Activated naive CD8-positive, alpha-beta T cell treated with anti-CD3 and anti-CD28 coated beads, Interleukin-2, amount 10 ng/mL, durations not matched to agents 7 days and 5 days (primary cell): ENCODE measurements at places on chromosomes 6 and 20. TPM values are rescaled to one million over a fixed set of nuclear protein-coding genes. Genes with fewer than 3 reads are reported as not detected.

The DAAM2 gene
- not detected for total RNA-seq

The MSH5 gene
- 68.2 TPM for total RNA-seq

The BANF2 gene
- total RNA-seq: not detected

The CST2 gene
- total RNA-seq: not detected

GRCh38 chr20:61584851-61585250, 332.8 kb downstream of the CDH4 start:
- H3K4me3 ChIP-seq: no peak overlapping the region
- H3K36me3 ChIP-seq: no peaks in the 10 kb centered on the region
- H3K4me1 ChIP-seq: no peaks in the 10 kb centered on the region
- DNase-seq: no peak
- H3K27me3 ChIP-seq: no peaks in the 10 kb centered on the region

GRCh38 chr6:162442687-162443086, 284.9 kb downstream of the PRKN start:
- no peak overlapping the region for H3K4me3 ChIP-seq
- no peak overlapping the region for H3K27ac ChIP-seq
- no peak for DNase-seq
- no peaks in the 10 kb centered on the region for H3K36me3 ChIP-seq

DNA sequence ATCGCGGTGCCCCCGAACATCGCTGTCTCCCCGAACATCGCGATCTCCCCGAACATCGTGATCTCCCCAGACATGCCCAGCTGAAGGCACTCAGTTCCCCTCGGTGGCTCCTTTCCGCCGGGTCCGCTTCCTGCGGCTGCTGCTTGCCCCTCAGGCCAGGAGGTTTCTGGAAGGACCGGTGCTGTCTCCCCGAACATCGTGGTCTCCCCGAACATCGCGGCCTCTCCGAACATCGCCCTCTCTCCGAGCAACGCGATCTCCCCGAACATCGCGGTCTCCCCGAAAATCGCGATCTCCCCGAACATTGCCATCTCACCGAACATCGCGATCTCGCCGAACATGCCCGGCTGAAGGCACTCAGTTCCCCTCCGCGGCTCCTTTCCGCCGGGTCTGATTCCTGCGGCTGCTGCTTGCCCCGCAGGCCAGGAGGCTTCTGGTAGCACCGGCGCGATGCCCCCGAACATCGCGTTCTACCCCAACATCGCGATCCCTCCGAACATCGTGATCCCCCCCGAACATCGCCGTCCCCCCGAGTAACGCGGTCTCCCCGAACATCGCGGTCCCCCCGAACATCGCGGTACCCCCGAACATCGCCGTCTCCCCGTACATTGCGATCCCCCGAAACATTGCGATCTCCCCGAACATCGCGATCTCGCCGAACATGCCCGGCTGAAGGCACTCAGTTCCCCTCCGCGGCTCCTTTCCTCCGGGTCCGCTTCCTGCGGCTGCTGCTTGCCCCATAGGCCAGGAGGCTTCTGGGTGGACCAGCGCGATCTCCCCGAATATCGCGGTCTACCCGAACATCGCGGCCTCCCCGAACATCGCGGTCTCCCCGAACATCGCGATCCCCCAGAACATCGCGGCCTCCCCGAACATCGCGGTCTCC, 808 bp downstream of the ULBP1 start:
- peak overlapping the region; percentile 92 for H3K4me3 ChIP-seq
- peaks cover 84% of the 10 kb centered on the region for H3K27me3 ChIP-seq
- peaks cover 20% of the 10 kb centered on the region for H3K4me1 ChIP-seq
- peak; percentile 60 for DNase-seq
- peak overlapping the region; percentile 88 for H3K27ac ChIP-seq

GRCh38 chr20:9583151-9583550, 68.8 kb downstream of the LAMP5 start:
- DNase-seq: no peak
- no peak overlapping the region for H3K4me3 ChIP-seq
- H3K36me3 ChIP-seq: no peaks in the 10 kb centered on the region
- H3K27ac ChIP-seq: no peak overlapping the region
- H3K27me3 ChIP-seq: peaks cover 2% of the 10 kb centered on the region

DNA sequence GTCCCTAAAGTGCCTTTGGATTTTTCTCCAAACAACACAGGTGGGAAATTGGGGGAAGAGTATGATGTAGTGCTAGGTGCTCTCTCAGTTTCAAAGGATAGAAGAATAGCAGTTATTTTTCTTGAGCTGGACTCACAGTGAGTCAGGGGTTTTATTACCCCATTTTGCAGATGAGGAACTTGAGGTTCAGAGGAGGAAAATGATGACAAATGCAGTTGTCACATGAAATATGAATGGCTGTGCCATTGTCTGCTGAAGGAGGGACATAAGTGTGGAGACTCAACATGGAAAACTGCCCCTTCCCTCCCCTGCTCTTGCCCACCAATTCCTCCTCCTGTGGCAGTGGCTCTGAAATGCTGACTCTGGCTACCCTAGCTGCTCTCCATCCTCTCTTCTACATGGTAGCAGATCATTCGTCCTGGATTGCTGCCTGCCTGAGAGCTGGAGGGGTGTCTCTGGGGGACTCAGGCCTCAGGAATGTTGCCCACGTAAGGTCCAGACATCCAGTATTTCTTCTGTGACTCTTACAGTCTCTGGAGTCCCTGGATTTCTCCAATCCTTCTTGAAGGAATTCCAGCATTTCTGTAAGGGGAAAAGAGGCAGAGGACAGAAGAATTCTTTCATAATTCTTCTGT, 37.6 kb upstream of the EPB41L1 start:
- H3K27me3 ChIP-seq: peaks cover 25% of the 10 kb centered on the region
- no peak overlapping the region for H3K27ac ChIP-seq
- DNase-seq: no peak
- H3K4me3 ChIP-seq: no peak overlapping the region
- H3K36me3 ChIP-seq: no peaks in the 10 kb centered on the region
- no peaks in the 10 kb centered on the region for H3K4me1 ChIP-seq

- no peaks in the 10 kb centered on the region for H3K36me3 ChIP-seq
- no peak for DNase-seq
- H3K4me1 ChIP-seq: no peaks in the 10 kb centered on the region
- no peak overlapping the region for H3K4me3 ChIP-seq
Observed at GRCh38 chr6:120122401-120122800, 772.8 kb upstream of the MAN1A1 start.

GRCh38 chr6:133179481-133179880, 61.7 kb upstream of the EYA4 start:
- H3K27ac ChIP-seq: no peak overlapping the region
- no peak overlapping the region for H3K4me3 ChIP-seq
- peaks cover 5% of the 10 kb centered on the region for H3K27me3 ChIP-seq
- DNase-seq: no peak
- H3K4me1 ChIP-seq: no peaks in the 10 kb centered on the region

DNA sequence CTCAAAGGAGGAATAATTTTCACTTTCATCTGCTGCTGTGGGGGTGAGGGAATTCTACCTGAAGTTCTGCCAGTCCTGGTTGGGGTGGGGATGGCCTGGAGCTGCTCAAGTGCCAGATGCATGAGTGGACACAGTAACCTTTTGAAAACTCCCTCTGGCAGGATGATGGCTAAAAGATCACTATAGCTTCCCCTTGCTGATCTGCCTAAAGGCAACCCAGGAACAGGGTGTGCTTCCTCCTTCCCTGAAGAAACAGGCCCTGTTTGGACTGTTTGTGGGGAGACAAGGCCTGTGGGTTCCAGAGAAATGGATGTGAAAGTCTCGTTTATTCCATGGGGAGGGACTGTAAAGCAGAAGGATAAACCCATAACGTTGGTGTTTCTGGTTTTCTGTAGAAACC, 176.9 kb downstream of the DTNBP1 start:
- peaks cover 36% of the 10 kb centered on the region for H3K4me1 ChIP-seq
- peaks cover 28% of the 10 kb centered on the region for H3K36me3 ChIP-seq
- H3K27me3 ChIP-seq: no peaks in the 10 kb centered on the region
- no peak overlapping the region for H3K27ac ChIP-seq

DNA sequence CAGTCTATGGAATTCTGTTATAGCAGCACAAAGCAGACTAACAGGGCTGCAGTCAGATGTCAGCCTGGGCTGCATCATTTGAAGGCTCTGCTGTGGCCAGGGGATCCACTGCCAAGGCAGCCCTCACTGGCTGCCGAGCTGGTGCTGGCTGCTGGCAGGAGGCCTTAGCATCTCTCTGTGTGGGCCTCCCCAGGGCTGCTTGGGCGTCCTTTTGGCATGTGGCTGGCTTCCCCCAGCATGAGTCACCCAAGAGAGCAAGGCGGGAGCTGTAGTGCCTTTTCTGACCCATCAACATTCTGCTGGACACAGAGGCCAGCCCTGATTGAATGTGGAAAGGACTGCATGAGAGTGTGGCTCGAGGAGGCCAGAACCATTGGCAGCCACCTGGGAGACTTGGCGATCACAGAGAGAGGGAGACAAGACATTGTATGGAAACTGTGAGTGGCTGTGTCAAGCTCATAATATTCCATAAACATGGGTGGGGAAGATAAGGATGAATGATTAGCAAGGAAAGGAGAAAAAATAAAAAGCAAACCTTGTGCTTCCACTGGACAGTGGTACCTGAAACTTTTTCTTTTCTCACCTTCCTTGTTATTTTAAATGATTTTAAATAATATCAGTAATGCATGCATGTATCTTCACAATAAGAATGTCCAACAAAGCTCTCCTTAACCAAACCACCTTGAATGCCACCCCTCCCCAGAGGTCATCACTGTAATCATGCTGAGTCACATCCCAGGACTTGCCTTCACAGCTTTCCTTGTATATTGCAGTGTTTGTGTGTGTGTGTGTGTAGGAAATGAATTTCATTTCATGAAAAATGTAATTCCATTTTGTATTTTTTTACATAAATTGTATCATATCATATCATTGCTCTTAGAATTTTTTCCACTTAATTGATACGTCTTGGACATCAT, 55.0 kb upstream of the VSX1 start:
- peaks cover 2% of the 10 kb centered on the region for H3K27me3 ChIP-seq
- H3K4me3 ChIP-seq: no peak overlapping the region
- H3K4me1 ChIP-seq: no peaks in the 10 kb centered on the region
- H3K36me3 ChIP-seq: no peaks in the 10 kb centered on the region
- H3K27ac ChIP-seq: no peak overlapping the region

DNA sequence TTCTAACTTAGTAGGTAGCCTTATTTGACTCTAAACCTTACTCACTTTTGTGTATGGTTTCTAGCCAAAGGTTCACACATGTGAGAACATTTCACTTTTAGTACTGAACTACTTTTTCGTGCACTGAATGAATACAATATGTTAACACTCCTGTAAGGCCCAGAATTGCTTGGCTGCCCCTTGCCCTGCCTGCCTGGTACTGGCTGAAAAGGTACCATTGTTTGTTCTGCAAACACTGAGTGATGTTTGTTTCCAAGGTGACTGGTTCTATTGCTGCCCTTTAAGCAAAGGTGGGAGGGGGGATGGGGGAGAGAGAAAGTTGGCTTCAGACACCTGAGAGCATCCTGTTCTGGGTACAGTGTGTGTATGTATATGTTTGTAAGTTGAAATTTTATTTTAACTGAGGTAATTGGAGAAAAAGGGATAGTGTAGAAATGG, 31.2 kb downstream of the RREB1 start:
- H3K27ac ChIP-seq: peak overlapping the region; percentile 21
- no peak for DNase-seq
- peaks cover 2% of the 10 kb centered on the region for H3K36me3 ChIP-seq

- no peaks in the 10 kb centered on the region for H3K36me3 ChIP-seq
- no peaks in the 10 kb centered on the region for H3K4me1 ChIP-seq
- DNase-seq: no peak
- H3K27me3 ChIP-seq: peaks cover 5% of the 10 kb centered on the region
Observed at GRCh38 chr6:4511641-4512020, 264.6 kb upstream of the CDYL start.

DNA sequence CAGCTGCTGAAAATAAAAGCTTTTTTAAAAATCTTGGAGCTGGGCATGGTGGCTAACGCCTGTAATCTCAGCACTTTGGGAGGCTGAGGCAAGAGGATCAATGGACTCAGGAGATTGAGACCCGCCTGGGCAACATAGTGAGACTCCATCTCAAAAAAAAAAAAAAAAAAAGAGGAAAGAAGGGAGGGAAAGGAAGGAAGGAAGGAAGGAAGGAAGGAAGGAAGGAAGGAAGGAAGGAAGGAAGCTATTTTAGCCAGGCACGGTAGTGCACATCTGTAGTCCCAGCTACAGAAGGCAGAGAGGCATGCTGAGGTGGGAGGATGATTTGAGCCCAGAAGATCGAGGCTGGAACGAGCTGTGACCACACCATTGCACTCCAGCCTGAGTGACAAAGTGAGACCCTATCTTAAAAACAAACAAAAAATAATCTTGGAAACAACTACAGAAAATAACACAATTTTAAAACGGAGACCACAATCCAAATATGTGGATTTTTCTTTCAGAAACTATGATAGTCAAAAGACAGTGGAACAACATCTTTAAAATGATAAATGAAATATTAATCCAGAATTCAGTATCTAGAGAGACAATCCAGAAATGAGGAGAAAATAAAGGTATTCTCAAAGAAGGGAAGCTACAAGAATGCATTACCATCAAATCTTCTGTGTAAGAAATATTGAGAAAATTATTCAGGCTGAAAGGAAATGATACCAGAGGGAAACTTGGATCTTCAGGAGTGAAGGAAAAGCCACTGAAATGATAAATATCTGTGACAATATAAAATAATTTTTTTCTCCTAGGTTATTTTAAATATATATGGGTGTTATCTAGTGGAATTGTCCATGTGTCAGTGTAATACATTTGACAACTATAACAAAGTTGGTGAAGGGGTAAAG, 182.0 kb downstream of the GPX5 start:
- no peak for DNase-seq
- H3K36me3 ChIP-seq: peaks cover 3% of the 10 kb centered on the region
- H3K4me3 ChIP-seq: no peak overlapping the region
- no peak overlapping the region for H3K27ac ChIP-seq
- H3K27me3 ChIP-seq: peaks cover 58% of the 10 kb centered on the region
- H3K4me1 ChIP-seq: peaks cover 7% of the 10 kb centered on the region

DNA sequence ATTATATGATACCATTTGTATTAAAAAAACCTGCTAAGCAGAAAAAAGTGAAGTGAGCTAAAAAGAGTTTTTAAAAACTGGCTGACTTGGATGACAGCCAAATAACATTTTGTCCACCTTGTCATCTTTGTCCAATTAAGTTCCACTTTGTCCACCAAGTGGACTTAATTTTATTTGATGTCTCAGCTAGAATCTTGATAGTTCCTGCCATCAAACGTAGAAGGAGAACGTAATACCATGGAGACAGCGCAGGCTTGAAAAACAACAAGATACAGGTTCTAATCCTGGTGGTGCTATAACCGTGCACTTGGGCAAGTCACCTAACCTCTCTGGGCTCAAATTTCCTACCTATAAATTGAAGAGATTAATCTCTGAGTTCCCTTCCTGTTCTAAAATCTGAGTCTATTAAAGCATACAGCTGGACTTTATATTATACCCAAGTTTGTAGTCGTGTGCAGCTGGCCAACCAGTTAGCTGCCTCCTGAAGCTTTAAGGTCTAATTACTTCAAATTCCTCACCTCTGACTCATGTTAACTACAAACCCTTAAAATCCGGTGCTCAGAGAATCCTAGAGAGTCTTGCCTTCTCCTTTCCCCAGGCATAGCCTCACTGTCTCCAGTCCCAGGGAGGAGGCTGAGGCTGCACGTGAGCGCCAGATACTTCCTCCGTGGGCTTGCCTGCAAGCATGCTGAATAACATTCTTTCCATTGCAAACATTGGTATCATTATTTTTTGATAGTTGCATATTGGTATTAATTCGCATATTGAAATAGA, 16.8 kb downstream of the TMEM244 start:
- peaks cover 1% of the 10 kb centered on the region for H3K36me3 ChIP-seq
- H3K4me1 ChIP-seq: no peaks in the 10 kb centered on the region
- no peak overlapping the region for H3K27ac ChIP-seq
- H3K4me3 ChIP-seq: no peak overlapping the region

GRCh38 chr20:24868959-24869358, 80.1 kb upstream of the CST7 start:
- no peak for DNase-seq
- H3K27me3 ChIP-seq: no peaks in the 10 kb centered on the region
- no peaks in the 10 kb centered on the region for H3K36me3 ChIP-seq
- H3K4me3 ChIP-seq: no peak overlapping the region
